ENCODE measurements at places on chromosomes 6 and 20. TPM values are rescaled to one million over a fixed set of nuclear protein-coding genes. Genes with fewer than 3 reads are reported as not detected.

GRCh38 chr6:119346936-119347335 is 2.6 kb downstream of the MAN1A1 start:
- no peak for DNase-seq

GRCh38 chr6:27814665-27815424 is 97.4 kb downstream of the OR2B2 start:
- peak; percentile 69 for DNase-seq

GRCh38 chr6:38637756-38638155 is 2.0 kb downstream of the BTBD9 start:
- no peak for DNase-seq

DNA sequence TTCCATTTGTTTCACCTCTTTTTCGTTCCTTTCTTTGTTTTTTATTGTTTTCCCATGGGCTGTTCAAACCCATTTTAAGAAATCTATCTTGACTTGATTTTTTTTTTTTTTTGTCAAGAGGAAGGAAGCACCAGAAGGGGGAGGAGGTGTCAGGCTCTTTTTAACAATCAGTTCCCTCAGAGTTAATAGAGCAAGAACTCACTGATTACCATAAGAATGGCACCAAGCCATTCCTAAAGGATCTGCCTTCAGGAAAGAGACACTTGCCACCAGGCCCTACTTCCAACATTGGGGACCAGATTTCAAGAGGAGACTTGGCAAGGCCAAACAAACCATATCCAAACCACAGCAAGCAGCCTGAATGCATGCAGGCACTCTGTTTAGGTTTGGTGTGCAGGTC is 168.0 kb downstream of the OTOR start:
- DNase-seq, result no peak

GRCh38 chr6:786946-787763 is 94.2 kb upstream of the EXOC2 start:
- no peak for DNase-seq

DNA sequence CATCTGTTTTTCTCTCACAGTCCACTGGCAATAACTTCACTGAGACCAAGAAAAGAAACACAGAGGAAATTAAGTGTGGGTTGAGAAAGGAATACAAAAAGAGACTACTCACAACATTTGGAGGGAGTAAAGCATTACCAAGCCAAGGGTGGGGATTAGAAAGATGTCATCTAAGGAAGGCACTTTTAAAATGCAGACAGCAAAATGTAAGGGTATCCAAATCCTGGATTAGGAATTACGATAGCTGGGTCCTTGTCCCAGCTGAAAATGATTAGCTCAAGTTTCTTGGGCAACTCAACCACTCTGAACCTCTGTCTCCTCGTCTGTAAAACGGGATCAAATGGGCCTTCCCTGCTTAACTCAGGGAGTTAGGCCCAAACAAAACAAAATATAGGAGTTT is 2.2 kb downstream of the LEMD2 start:
- no peak for DNase-seq

DNA sequence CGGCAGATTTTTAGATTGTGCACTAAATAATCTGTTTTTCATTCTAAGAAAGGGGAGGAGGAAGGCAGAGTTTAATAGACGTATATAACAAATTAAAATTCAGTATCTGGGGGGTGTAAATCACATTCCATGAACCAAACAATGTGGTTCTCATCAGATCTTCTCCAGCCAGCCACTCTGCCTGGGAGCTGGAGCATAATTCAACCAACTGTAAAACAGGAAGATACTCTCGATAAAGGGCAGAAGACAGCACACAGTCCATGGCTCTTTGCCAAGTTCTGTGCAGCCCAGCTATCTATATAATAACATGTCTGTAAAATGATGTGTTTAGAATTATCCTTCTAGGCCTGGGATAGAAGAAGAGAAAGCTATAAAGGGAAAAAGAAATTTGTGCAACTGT is 289.9 kb upstream of the ZFP64 start:
- no peak for DNase-seq

GRCh38 chr6:21613809-21614208 is 20.3 kb downstream of the SOX4 start:
- DNase-seq, result no peak

DNA sequence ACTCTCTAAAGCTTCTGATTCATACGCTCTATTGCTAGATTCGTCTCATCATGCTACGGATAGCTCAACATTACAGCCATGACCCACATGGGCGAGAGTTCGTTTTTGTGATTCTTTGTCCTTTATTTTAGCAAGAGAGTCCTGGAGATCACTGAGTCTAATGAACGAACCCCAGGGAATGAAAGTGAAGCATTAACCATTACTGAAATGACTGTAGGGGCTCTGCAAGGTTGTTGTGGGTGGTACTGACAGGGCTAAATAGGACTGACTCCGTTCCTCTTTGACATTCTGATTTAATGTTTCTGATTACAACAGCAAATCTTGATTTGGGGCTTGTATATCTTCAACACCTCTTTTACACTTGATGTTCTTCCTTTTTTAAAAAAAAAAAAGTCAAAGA is 13.7 kb upstream of the RTF2 start:
- DNase-seq, result no peak

C20orf202 gene
- total RNA-seq, result not detected

SH3BGRL2 gene
- 0.64 TPM for total RNA-seq

PTPRT gene
- total RNA-seq, result not detected

CASS4 gene
- total RNA-seq, result 3.7 TPM

C20orf204 gene
- 2.7 TPM for total RNA-seq

TMEM244 gene
- total RNA-seq, result not detected
